LoVo (cell line): ENCODE measurements at places on chromosomes 3 and 15.

DNA sequence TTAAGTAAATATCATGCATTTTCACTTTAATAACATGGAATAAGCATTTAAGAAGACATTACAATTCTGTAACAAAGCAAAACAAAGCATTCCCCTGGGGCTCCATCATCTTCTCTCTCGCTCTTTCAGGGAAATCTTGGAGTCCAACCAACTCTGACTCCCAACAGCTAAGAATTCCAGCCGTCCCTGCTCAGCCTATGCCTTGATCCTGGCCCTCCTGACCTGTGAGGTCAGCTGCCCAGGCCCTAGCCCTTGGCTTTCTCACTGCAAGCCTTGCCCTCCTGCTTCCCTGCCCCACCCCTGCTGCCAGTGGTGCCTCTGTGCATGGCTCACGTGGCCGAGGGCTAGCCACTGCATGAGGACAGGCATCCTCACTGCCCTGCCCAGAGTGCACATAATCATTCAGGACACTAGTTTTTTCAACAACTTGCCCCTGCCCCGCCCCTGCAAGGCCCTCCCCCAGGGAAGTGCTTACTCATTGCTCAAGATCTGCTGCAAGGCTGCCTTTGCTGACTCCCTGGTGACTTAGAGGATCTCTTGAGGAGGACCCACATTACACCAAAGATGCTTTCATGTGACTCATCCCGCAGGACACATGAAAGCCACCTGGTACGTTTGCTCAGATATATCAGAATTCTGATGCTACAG is 37.6 kb downstream of the MTMR10 start:
- no peak for DNase-seq

DNA sequence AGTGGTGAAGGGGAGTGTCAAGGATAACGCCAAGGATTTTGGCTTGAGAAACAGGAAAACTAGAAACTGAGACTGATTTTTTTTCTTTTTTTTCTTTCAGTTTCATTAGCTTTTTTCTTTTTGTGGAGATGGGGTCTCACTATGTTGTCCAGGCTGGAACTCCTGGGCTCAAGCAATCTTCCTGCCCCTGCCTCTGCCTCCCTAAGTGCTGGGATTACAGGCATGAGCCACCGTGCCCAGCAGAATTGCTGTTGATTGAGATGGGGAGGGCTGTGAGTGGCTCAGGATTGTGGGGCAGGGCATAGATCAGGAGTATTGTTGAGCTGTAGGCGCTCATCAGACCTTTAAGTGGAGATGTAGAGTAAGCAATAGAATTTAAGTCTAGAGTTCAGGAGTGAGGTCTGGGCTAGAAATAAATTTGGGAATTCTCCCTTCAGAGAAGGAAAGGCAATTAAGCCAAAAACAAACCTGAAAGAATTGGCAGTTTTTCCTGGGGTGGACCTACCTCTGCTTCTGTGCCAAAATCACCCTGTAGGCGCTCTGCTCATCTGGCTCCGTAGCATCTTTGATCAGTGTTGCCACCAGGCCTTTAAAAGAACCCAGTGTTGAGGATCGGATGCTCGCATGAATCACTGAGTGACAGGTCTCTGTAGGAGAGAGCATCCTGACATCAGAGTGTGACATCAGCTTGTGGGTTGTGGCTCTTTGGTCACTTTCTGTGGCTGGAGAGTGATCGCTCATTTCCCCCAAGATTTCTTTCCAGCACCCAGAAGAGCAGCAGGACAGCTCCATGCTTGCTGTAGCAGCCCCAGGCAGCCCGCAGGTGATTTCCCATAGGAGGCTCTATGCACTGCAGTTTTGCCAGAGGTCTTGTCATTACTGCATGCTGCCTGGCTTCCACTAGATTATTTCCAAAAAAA is 15.8 kb downstream of the ABHD17C start:
- no peak for DNase-seq

DNA sequence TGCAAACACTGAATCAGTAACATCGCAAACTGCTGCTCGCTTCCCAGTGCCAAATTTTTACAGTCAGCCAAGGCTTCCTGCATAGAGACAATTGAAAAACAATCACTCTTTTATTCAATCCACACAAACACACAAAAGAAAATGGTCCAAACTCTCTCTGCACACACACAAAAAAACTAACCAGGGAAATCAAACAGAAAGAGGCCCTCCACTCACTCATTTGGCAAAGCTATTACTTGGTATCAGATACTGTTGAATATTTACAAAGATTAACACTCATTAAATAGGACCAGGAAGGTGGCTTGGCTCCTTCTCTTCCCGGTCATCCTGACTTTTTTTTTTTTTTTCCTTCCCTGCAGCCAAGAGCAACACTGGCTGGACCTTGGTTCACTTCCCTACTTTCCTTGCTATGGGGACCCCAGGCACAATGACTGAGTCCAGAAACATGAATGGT is 62.4 kb upstream of the SPATA12 start:
- no peak for DNase-seq

DNA sequence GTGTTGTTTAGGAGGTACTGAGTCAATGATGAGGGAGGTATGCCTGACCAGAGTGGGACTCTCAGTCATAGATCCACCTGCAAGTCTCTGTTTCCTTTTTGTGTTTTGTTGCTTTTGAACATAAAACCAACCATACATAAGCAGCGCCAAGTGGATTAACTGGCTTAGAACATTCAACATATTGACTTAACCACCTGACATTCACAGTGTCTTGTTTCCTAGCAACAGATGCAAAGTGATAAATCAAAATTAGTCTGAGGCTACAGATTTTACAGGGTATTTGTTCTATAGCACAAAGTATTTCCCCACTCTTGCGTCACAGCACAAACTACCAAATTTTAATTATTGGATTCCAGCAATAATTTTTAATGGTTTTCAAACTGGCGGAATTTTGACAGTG is 283.8 kb downstream of the BBX start:
- DNase-seq, result no peak

DNA sequence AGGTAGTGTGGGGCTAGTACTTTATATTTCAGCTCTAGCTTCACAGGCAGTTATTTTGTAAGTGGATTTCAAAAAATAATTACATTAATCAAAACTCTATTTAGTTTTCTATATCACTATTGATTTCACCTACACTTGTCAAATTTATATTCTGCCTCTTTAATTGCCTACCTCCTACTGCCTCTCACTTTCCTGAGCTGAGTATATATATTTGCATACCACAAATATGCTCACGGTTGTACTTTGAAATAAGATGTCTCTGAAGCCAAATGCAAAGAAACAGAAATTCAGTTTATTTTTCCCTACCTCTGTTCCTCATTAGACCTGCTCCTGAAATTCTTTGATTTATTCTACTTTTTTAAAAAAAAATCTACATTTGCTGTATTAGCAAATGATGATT is 309.3 kb upstream of the TGFBR2 start:
- DNase-seq, result no peak

GRCh38 chr3:60542995-60543394 is 708.3 kb downstream of the FHIT start:
- no peak for DNase-seq

DNA sequence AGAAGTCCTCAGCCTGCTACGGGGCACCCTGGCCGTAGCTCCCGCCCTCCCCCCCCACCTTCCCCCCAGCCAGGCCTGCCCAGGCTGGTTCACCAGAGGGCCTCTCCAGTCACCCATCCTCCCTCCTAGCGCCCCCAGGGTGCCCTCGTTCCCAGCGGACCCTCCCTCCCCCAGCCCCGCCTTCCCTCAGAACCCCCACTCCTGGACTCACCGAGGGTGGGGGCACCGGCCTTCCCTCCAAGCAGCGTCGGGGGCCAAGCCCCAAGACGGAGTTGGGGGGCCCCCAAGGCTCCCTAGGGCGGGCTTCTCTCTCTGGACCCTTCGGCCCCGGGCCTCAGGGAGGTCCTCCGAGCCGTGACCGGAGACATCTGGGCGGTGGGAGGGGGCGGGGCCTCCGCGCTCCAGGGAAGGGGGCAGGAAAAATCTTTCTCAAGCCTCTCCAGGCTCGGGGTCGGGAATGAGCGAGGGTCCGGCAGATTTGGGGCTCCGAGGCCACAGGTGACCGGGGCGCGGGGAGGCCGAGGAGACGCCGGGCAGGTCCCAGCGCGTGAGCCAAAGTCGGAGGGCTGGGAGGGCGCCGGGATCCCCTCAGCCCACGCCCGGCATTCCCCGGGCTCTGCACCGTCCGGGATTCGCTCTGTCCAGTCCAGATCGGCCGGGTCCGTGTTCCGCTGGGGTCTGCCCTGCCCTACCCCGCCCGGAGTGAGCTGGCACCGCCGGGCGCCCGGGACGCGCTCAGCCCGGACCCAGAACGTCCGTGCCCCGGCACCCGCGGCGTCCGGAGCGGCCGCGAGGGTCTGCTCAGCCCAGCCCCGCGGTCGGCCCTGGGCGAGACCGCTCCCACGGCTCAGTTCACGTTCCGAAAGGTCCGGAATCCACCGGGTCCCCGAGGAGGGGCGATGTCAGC is 999 bp downstream of the INSYN1 start:
- no peak for DNase-seq

- DNase-seq, result no peak
Measured at GRCh38 chr3:159887168-159887567, 101.5 kb upstream of the IL12A start.

DNA sequence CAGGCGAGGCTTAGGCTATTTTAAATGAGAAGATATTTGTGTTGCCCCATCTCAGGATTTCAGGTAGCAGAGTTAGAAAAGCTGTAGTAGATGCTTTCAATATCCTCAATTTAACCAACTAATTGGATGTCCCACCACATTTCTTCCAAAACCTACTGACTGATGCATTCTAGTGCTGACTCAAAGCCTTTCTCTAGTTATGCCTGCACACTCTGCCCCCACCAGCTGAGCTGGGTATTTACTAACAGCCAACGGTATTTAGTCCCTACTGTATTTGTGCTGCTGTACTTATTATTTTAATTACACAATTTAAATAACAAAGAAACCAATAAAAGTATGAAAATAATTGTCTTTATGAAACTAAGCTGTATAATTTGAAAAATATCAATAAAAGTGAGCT is 139.5 kb downstream of the OSBPL10 start:
- DNase-seq, result no peak

DNA sequence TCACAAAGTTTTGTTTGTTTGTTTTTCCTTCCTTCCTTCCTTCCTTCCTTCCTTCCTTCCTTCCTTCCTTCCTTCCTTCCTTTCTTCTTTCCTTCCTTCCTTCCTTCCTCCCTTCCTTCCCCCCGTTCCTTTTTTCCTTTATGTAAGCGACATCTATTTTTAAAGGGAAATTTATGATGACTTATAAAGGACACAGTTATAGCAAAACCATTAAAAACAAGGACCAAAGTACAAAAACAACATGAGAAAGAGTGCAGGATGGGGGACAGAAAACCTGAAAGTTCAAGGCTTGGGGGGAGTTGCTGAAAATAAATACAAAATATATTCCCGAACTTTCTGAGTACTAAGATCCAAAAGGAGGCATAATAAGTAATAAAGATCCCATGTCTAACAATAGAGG is 1.8 kb downstream of the ADGRG7 start:
- DNase-seq, result no peak

DNA sequence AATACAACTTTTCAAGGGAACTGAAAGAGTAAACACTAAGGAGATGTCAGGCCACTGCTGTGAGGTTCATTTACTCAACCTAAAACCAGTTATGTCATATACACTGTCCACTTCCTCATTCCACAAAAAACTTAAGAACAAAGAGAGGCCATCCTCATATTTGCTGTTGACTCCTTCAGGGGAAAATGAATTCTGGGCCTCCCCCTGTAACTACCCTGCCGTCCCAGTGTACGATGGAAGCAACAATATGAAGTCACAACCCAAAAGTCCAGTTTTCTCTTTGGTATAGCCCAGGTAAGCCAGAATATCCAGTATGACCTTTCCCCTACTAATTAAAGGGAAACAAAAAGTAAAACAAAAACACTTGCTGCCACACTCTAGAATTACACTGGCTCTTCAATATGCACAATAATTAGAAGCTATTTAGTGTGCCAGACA is 16.2 kb downstream of the CEP152 start:
- DNase-seq, result peak; percentile 53

- DNase-seq, result no peak
Measured at GRCh38 chr3:44208568-44208967, 33.1 kb upstream of the TOPAZ1 start.
